Psoas muscle (tissue), 8 donors: ENCODE measurements at places on chromosomes 4 and X.

GRCh38 chrX:17848545-17849265 lies 12.4 kb downstream of the RAI2 start:
- no peak for DNase-seq

- DNase-seq: peak; percentile 78
Measured at GRCh38 chr4:6641164-6641970, 882 bp downstream of the MRFAP1 start.

DNA sequence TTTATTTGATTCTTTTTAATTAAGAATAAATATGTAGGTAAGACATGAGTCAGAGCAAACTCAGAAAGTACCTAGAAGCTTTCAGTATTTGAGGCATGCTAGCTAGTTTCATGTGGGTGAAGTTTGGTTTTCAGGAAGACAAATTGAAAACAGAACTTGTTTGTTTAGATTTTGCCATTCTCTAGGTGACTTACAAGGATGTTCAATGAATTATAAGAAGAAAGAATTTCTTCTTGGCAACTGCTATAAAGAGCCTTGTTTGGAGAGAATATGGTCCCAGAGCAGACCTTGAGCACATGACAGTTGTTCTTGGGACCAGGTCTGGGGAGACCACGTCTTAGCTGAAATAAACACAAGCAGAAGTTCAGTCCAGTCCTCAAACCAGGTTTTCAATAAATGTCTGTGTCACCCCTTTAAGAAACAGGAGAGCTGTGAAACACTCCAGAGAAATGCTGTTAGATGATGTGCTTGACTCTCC lies 38.0 kb upstream of the IL21 start:
- DNase-seq: no peak

- DNase-seq: no peak
Measured at GRCh38 chrX:89021964-89022363, 274.9 kb downstream of the CPXCR1 start.

DNA sequence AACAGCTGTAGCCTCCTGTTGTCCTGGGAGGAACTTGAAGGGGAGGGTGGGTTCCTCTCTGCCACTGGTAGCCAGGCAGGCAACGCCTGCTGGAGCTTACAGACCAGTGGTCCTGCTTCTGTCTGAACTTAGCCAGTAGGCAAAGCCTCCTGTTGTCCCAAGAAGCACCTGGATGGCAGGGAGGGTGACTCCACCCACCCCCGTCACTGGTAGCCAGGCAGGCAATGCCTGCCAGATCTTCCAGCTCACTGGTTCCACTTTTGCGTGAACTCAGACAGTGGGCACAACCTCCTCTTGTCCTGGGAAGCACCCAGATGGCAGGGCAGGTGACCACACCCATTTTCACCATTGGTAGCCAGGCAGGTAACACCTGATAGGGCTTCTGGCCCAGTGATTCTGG lies 203.5 kb upstream of the DIPK2B start:
- DNase-seq: no peak

GRCh38 chr4:74423104-74423503 lies 21.8 kb upstream of the AREG start:
- no peak for DNase-seq

GRCh38 chr4:19030048-19030447 lies 1008.5 kb upstream of the LCORL start:
- DNase-seq: no peak

DNA sequence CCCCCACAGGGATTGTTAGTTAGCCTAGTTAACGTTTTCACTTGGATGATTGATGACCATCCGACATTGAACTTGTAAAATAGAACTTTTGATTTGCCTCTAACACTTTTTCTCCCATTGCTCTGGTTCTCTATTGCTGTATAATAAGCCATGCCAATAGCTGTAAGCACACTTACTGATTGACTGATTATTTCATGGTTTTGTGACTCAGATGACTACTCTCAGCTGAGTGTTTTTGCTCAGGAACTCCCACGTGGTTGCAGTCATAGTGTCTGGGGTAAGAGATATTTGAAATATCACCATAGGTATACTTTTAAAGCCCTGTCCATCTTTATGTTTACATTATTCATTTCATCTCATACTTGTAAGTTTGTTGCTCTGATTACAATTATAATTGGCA lies 1285.5 kb downstream of the STIM2 start:
- no peak for DNase-seq

DNA sequence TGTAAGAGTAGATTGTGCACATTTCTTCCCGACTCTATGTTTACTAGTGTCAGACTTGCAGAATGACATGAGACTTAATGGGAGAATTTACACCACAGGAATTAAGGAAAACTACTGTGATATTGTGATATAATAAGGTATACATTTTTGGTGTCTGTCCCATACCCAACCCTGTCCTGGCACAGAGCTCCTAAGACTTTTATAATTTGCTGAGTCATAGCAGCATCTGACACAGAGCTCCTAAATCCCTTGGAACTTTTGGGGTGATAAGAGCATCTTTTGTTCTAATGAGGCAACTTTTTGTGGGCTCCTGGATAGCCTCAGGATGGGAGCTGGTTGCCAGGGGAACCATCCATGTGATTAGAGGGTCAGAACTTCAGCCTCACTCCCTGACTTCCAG lies 1607.0 kb downstream of the RPA4 start:
- DNase-seq: no peak

DNA sequence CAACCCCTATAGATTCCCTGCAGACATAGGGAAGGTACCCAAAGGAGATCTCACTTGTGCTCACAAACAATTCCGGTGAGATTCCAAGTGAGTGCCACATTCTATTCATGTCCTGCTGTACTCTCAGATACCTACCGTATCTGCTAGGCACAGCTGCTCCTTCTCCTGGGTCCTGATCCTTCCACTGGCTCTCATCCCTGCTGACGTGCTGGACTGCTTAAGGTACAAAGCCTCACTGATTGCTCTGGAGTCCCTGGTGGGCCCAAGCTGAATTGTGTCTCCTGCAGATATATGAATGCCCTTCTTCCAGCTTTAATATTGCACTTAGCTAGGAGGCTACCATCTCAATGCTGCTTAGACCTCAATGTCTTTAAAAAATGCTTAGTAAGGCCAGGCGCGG lies 2.4 kb downstream of the TCEAL1 start:
- DNase-seq: no peak

DNA sequence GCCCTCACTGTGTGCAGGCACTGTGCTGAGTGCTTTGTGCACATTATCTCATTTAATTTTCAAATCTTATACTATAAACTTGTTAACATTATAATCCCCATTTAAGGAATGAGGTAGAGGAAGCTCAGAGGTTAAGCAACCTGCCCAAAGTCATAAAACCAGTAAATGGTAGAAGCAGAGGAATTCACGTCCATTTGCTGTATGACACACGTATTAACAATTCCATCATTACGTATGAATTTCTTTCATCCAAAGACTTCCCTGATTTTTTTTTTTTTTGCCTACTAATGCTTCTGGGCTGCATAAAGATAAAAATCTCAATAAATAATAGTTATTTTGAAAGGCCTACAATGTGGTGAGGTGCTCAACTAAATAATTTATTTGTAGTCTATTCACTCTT lies 64.5 kb upstream of the H2AZ1 start:
- no peak for DNase-seq

DNA sequence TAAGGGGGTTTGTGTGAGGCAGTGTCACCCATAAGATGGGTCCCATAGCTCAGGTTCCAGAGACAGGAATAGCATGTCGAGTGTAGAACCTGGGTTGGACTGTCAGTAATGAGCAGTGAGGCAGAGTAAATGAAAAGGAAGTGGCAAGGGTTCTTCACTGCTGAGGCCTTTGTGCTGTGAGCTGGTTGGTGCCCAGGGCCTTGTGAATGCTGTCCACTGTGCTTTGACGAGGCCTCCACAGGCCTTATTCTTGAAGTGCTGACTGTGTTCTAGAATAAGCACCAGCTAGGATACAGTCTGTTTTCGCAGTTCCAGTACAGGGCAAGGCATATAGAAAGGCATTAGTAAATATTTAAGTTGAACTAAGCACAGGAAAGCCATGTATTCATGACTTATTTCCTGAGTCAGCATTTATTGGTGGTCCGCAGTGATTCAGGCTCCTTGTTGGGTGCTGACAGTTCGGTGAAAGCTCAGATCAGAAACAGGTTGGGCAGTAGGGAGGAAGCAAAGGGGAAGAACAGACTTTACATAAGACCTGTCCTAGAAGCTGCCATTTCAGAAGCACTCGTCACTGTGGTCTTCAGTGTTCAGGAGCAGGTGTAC lies 25.6 kb upstream of the TADA2B start:
- no peak for DNase-seq

DNA sequence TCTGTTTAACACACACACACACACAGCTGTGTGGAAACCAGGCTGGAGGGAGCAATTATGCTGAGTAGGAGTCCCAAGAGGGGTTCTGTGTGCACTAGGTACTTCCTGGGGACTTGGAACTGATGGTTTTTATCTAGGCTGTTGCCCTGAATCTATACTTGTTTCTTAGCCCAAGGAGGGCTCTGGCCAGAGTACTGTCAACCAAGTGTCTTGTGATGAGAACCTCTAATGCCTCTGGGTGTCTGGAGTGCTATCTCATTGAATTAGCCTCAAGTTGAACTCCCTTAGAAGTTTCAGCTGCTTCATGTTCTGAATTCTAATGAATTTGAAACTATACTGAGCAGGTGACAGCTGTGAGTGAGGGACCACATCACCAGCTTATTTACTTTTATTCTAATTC lies 16.6 kb downstream of the ARHGAP24 start:
- DNase-seq: no peak

- DNase-seq: no peak
Measured at GRCh38 chr4:98996765-98997068, 1.2 kb downstream of the METAP1 start.

DNA sequence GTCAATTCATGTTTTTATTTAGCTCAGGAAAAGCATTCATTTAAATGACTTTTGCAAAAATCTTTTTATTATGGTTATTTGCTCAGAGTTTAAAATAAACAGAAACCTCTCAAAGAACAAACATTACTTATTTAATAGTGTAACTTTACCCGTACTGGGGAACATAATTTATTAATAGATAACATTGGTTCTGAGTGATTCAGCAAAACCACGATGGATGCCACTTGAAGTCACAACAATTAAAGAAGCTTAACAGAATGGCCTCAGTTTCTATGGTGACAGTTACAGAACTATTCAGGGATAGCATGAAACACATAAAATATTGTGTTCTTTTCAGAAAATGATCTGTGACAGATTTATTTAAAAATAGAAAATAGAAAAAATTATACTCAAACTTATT lies 368.7 kb downstream of the CCSER1 start:
- no peak for DNase-seq

- DNase-seq: peak; percentile 91
Measured at GRCh38 chrX:120365320-120365719, 3.4 kb downstream of the ATP1B4 start.

GRCh38 chr4:75844151-75844662 lies 58.0 kb downstream of the PPEF2 start:
- DNase-seq: no peak

DNA sequence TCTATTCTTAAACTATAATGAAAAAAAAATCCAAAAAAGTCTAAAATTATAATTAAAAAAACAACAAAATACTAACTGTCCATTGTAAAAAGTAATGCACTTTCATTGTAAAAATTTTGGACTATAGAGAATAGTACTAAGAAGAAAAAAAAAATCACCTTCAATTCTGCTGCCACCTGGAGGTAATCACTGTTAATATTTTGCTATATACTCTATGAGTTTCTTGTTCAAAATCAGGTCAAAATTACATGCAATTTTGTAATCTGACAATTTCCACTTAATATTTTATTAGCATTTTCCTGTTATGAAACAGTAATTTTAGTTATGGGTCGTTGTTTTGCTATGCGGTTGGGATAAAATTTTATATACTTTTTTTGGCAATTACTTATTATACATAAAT lies 62.0 kb downstream of the HTT start:
- no peak for DNase-seq

DNA sequence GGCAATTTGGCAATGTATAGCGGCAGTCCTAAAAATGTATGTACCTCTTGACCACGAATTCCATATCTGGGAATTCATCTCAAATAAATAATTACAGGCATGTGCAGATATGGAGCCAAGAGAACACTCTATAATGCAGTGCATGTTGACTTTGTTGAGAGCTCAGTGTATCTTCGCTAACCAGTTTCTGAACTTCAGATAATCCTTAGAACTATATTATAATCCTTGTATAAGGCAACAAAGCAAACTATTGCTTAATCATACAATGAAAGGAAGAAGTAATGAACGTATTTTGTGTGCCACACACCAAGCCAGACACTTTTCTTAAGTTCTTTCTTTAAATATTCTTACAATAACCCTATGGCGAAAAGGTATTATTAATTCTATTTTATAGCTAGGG lies 168.5 kb downstream of the SMIM20 start:
- no peak for DNase-seq

DNA sequence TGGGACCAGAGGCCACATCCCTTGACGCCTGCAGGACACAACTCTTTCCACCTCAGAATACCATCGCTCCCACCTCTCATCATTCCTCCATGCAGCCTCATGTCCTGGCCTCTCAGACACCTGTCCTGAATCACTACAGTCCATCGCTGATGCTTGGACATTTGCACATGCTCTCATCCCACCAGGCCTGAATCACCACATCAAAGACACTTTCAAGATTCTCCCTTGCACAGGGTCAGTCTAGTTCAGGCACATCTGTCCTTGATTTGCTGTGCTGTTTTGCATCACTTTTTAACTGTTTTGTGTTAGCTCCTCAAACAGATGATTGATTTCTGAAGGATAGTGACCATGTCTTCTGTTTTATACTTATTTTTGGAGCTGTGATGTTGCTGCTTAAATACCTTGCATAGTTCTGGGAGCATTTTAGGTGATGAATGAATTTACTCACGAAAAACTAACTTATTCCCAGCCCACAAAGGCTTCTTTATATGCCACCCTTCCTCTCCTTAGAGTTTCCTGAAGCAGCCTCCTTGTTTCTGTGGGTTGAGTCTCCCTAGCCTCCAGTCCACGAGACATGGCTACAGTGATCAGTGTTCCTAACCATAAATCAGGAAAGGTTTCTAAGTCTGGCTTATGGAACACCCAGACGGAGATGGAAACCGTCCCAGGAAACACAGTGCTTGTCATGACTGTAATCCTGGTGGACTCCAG lies 2.6 kb downstream of the FAM114A1 start:
- DNase-seq: no peak

DNA sequence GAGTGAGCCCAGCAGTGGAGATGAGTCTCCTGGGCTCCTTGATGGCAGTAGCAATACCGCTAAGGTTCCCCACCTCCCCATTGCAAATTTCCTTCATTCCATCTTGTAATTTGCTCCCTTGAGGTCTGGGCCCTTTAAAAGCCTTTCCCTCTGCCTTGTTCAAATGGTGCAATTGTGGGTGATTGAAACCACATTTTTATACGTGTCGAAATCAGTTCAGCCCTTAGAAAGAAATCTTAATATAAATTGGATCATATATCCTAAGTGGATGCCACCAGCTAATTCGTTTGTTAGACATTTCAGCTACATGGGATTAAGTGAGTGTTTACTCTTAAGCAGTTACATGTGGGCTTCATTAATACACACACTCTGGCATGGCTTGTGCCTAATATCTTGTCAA lies 68.6 kb downstream of the NHS start:
- DNase-seq: no peak
